ENCODE measurements at places on chromosomes 2 and 18.

DNA sequence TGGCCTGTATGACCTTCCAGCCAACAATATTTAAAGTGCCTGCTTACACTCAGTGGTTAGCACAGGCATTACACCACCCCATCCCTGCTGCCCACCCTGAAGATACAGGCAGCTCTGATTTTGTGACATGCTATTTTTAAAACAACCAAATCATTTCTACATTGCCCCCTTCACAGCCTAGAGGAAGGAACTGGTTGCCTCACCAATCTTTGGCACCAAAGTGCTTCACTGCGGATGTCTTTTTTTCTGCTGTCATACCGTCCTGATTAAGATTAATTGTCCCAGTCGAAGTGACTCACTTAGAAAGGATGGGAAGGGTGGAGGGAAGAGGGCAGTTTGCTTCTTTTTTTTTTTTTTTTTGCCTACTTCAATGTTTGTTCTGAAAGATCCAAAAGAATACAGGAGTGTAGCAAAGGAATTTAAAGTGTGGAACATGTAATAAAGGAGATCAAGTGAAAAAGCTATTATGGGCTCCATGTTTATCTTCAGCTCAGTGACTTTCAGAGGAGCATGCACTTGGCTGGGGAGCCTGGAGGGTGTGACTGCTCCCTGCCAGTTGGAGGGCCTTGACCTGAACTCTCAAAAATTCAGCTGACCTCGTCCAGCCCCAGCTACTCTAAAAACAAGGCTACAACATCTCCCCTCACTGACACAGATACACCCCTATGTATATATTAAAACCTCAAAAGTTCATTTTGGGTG, 501.1 kb upstream of the TNP1 start:
- DNase-seq = no peak

GRCh38 chr2:227411320-227411989, 23.7 kb upstream of the SCYGR1 start:
- DNase-seq = no peak

GRCh38 chr18:77161383-77161782, 28.8 kb upstream of the MBP start:
- DNase-seq = no peak

- no peak for DNase-seq
Measured at GRCh38 chr2:86477349-86477748, 36.2 kb downstream of the KDM3A start.

- DNase-seq = peak; percentile 38
Measured at GRCh38 chr2:12493031-12493513, 223.7 kb upstream of the TRIB2 start.

- no peak for DNase-seq
Measured at GRCh38 chr2:2793925-2794560, 463.0 kb upstream of the MYT1L start.

DNA sequence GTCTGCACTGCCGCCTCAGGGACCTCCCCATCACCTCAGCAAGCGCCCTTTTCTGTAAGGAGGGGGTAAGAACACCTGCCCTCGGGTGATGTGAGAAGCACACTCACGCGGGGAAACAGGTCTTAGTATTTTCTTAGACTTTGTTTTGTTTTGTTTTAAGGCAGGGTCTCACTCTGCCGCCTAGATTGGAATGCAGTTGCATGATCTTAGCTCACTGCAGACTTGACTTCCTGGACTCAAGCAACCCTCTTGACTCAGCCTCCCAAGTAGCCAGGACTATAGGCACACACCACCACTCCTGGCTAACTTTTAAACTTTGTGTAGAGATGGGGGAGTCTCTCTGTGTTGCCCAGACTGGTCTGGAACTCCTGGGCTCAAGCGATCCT, 37.1 kb downstream of the RAMP1 start:
- no peak for DNase-seq

DNA sequence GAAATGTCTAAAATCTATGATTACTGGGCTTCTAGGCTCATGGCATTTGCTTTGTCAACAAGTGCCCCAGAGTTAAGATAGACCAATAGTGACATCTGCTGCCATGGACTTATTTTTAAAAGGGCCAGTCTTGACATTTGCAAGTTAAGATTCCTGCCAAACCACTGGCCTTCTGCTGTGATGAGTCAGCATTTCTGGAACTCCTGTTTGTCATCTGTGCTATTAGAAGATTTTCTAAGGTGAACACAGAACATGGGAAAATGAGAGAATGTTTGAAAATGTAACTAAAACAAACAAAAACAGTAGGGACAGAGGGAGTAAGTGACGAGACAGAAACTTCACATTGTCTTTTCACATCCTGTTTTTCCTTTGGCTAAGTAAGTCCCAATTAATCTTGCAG, 93.7 kb upstream of the WDR75 start:
- no peak for DNase-seq

DNA sequence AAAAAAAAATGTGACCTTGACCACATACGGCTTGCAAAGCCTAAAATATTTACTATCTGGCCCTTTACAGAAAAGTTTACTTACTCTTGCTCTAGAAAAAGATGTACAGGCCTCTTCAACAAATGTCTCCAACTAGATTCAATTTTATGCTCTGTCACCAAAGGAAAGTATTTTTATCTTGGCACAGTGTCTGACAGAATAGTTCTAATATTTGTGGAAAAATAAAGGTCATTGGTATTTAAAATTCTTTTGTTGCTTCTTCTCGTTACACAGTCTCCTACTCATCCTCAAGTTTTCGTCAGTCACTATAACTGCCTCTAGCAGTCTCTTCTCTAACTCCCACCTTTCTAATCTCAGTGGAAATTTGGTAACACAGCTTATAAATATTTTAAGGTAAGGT, 1.4 kb downstream of the RBKS start:
- DNase-seq = no peak

- DNase-seq = no peak
Measured at GRCh38 chr2:228318218-228318617, 136.7 kb upstream of the SPHKAP start.

DNA sequence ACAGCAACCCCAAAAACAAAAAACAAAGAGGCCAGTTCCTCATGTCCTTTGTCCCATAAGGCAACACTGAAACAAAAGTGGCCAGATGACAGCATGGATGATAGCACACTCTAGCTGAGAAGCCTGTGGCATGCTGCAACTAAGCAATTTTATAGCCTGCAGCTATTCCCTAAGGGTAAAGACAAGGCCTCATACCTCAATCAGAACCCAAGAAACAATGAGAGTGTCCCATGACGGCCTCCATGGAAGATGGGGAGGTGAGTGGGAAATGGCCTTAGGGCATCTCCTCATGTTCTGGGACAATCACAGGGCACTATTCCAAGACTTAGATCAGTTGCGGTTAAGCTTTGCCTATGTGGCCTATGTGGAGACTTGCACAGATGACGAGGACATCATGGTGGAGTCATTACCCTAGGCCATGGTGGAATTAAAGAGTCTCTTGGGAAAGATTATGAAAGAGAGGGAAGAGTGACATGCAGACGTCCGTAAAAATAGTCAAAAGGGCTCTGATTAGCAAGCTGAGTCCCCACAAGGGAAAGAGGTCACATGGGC, 103.1 kb downstream of the INO80D start:
- DNase-seq = no peak

DNA sequence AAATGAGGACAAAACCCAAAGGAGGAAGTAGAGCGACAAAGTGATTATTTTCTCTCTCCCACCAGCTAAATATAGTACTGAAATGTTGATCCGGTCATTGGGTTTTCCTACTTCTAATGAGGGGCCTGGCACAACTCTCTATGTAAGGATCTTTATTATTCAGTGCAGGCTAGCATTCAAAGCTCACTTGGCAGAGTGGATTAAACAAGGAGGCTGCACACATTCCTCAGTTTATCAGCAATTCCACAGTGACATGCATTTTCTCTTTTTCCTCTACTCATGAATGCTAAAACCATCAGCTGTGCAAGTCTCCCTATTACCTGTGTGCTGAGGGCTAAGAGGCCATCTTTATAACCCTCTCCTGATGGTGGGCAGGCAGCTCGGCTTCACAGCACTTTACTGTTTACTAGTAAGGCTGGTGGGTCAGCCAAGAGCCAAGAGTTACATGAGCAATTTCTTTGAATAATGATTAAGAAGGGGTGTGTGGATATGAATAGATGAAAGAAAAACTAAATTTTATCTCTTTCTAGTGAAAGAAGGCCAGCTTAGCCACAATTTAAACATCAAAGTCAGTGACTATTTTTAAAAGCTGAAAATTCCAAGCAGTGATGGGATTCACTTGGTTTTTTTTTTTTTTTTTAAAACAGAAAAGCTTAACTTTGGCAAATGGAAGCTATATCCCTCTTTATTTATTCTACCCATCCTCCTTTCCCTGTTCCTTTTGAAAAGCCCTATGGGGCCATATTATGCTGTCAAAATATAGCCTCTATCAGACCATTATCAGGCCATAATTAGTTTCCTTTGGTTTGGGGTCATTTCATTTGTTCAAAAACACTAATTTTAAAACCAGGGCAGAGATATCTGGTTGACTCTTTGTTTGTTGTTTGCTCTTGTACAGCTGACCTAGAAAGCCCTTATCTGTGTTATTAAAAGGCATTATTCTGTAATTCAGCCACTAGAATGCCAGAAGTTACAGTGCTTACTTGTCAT, 111.0 kb downstream of the RBM43 start:
- DNase-seq = no peak

- DNase-seq = no peak
Measured at GRCh38 chr2:33589444-33589843, 9.7 kb downstream of the FAM98A start.

- DNase-seq = peak; percentile 32
Measured at GRCh38 chr2:44479127-44479887, 117.6 kb downstream of the CAMKMT start.

DNA sequence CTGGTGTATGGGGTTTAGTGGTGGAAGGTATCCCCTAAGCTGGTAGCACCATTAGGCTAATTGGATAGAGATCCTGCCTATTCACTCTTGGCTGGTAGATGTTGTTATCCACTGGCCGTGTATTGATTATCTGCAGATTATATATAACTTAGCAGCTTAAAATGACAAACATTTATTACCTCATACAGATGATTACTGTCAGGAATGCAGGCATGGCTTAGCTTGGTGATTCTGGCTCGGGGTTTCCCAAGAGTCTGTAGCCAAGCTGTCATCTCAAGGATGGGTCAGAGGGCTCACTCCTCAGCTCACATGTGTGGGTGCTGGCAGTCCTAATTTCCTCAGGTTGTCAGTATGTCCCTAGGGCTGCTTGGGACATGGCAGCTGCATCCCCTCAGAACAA, 465.8 kb downstream of the PARD3B start:
- no peak for DNase-seq

- no peak for DNase-seq
Measured at GRCh38 chr2:38708900-38709566, 42.1 kb downstream of the SRSF7 start.

DNA sequence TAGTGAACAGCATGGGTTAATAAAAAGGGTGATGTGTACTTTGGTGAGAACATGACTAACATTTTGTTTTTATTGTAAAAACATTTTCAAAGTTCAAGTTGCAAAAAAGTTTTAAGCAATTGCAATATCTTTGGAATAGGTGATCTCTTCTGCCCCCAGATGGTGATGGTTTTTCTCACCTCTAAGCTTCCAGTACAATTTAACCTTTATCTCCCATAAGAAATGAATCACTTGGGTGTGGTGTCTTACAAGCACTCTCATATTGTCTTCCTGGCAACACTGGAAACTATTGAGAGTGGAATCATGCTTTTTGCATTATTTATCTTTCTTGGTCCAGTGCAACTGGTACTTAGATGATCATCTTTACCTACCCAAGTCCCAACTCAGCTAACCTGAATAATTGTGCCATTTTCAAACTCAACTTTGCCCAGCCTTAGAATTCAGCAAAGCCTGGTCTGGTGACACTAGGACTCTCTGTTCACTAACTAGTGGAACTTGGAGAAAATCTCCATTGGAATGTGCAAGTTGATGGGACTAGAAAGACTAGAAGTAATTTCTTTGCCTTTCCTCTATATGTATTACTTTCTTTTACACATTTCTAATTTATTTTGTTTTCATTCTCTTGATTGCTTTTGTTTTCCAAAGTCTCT, 964.7 kb upstream of the ZEB2 start:
- DNase-seq = no peak

DNA sequence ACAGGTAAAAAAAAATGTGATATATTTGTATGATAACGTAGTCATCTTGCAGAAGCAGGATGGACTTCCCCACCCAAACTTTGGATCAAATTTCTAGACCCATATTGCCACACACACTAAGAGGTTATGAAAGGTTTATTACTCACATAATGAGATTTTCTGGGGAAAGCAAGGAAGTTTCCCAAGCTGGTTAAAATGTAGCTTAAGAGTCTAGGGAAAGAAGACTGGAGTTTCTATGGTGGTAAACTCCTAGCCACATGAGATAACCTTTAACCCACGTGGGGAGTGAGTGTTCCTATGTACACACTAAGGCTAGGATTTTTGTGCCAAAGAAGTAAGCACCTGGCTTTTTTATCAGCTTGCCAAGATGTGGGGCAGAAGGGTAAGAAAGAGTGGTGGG, 335.7 kb upstream of the UBE2E3 start:
- DNase-seq = no peak

- no peak for DNase-seq
Measured at GRCh38 chr18:79720359-79720733, 40.7 kb downstream of the CTDP1 start.

DNA sequence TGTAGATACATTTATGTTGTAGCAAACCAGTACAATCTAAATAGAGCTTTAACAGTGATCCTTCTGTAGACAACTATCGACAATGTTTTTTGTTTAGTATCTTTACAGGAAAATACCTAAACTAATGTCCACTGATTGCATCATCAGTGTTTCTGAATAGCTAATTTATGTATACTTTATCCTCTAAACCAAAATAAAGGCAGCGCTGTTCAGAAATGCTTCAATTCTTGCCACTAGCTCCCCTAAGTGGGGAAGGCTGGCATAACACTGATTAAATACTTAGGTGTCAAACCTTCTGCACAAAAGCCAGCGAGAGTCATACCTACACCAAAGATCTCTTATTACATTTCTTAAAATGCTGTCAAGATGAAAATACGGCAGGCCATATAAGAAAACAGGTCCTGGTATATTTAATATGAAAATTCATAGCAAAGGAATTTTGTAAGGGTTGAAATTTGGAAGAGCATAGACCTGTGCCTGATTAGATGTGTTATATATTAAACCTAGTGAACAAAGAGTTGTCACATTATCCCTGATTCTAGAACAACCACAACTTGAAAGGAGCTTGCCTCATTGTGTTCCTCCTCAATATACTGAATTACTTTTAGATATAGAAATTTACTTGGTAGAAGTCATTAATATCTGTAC, 1693.4 kb upstream of the SLC39A10 start:
- no peak for DNase-seq

DNA sequence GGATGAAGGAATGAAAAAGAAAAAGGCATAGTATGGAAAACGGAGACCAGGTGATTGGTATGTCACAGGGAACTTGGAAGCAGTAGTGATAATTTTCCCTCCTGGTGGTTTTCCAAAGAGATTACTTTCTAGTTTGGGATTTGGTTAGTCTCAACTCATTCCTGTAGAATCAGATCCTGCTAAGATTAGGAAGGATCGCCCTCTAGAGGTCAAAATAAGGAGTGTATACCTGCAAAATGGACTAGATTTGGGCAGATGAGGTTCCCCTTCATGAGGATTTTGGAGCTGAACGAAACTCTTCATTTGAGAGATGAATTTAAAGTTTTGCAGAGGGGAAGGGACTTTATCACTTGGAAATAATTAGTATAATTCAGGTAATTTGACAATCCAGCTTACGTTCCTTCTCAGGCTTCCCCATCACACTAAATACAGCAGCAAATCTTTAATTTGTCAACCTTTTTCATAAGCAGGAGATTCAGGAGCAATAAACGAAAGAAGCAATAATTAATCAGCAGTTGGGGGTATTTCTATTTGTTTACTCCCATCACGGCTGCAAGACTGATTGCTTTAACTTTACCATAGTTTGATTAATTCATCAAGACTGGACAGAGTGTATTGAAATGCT, 65.2 kb downstream of the CCDC195 start:
- DNase-seq = no peak
